ENCODE measurements at places on chromosomes 5 and 9.

DNA sequence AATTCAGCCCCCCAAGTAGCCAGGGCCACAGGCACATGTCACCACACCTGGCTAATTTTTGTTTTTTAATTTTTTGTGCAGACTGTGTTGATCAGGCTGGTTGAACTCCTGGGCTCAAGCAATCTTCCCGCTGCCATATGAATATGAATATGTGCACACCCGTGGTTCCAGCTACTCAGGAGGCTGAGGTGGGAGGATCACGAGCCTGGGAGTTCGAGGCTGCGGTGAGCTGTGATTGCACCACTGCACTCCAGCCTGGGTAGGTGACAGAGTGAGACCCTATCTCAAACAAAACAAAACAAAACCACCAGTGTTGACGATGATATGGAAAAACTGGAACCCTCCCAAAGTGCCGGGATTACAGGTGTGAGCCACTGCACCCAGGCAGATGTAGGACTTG is 32.0 kb downstream of the EHMT1 start:
- DNase-seq: no peak

DNA sequence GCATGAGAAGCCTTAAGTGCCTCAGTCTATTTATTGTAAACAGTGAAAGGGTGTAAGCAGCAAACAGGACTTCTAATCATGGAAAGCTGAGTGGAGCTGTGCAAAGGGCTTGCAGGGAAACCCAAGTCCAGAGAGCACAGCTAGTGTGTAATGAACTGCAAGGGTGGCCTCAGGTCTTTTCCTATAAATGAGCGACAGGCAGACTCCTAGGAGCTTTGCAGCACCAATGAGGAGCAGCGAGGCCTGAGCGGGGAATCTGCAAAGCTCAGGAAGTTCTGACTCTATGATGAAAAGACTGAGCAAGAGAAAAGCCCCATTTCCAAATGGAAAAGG is 250.1 kb upstream of the MAP3K1 start:
- DNase-seq: no peak

- no peak for DNase-seq
Observed at GRCh38 chr5:65163698-65164097, 318.0 kb downstream of the ADAMTS6 start.

DNA sequence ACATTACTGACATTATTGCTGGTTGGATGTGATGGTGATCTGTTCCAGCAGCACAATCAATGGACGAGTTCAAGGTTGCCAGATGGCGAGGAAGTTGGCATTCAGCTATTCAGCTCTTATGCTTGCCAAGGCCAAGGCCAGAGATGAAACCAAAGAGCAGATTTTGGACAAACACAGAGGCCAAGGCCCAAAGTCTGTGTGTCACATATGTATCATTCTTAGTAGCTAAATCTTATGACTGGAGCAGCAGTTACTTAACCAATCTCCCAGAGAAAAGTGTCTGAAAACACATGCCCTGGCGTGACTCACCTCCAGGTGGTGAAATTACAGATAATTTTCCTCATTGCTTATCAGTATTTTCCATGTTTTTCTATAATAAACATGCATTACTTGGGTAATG is 189.0 kb upstream of the EGFLAM start:
- DNase-seq: no peak

- no peak for DNase-seq
Observed at GRCh38 chr9:134968011-134968822, 50.5 kb upstream of the FCN1 start.

- DNase-seq: no peak
Observed at GRCh38 chr5:42531611-42532010, 108.4 kb downstream of the GHR start.
